ENCODE measurements at places on chromosomes 2 and 18. TPM values are rescaled to one million over a fixed set of nuclear protein-coding genes. Genes with fewer than 3 reads are reported as not detected.

TMEM198 gene
- polyA plus RNA-seq: 2.2 TPM

CHRNG gene
- polyA plus RNA-seq: not detected

- DNase-seq: peak; percentile 74
- H3K36me3 ChIP-seq: no peaks in the 10 kb centered on the region
- H3K27me3 ChIP-seq: no peaks in the 10 kb centered on the region
- H3K27ac ChIP-seq: peak overlapping the region; percentile 52
- no peak overlapping the region for H3K4me3 ChIP-seq
- H3K4me1 ChIP-seq: peaks cover 6% of the 10 kb centered on the region
Measured at GRCh38 chr2:62304429-62305417, 108.8 kb downstream of the B3GNT2 start.

DNA sequence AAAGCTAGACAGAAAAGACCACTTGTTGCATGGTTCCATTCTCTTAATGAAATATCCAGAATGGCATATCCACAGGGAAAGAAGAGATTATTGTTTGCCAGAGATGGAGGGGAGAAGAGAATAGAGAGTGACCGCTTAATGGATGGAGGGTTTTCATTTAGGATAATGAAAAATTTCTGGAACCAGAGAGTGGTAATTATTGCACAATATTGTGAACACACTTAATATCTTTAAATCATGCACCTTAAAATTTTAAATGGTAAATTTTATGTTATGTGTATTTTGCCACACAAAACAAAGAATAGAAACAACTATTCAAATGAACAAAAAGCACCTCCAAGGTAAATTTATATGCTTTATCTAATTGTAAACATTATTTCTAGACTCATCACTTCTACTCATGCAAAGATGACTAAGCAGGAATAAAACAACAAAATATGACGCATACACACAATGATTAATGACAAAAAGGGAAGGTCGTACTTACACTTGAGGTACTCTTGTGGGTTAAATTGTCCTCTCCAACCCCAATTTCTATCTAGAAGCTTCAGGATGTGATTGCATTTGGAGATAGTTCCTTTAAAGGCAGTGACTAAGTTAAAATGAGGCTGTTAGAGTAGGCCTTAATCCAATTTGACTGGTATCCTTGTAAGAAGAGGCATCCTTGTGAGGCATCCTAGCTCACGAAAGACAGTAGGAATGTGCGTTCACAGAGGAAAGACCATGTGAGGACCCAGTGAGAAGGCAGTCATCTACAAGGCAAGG, 18.7 kb upstream of the DHRS9 start:
- H3K4me1 ChIP-seq: no peaks in the 10 kb centered on the region
- H3K4me3 ChIP-seq: no peak overlapping the region
- no peak overlapping the region for H3K27ac ChIP-seq
- no peak for DNase-seq
- H3K36me3 ChIP-seq: no peaks in the 10 kb centered on the region
- H3K27me3 ChIP-seq: no peaks in the 10 kb centered on the region

NTSR2 gene
- not detected for polyA plus RNA-seq

GRCh38 chr18:30915336-30915988, 127.1 kb downstream of the DSC3 start:
- no peaks in the 10 kb centered on the region for H3K27me3 ChIP-seq
- DNase-seq: no peak
- H3K27ac ChIP-seq: no peak overlapping the region
- no peaks in the 10 kb centered on the region for H3K36me3 ChIP-seq
- H3K4me3 ChIP-seq: no peak overlapping the region
- H3K4me1 ChIP-seq: no peaks in the 10 kb centered on the region

HK2 gene
- 31.5 TPM for polyA plus RNA-seq

MARCO gene
- polyA plus RNA-seq: 6.0 TPM

RGPD4 gene
- not detected for polyA plus RNA-seq

- H3K27me3 ChIP-seq: no peaks in the 10 kb centered on the region
- no peaks in the 10 kb centered on the region for H3K4me1 ChIP-seq
- H3K4me3 ChIP-seq: no peak overlapping the region
- peak; percentile 27 for DNase-seq
Measured at GRCh38 chr2:204900910-204901309, 355.6 kb downstream of the PARD3B start.

ALPI gene
- polyA plus RNA-seq: not detected

PDE11A gene
- polyA plus RNA-seq: 0.24 TPM

PTPN2 gene
- polyA plus RNA-seq: 11.7 TPM

TNS1 gene
- polyA plus RNA-seq: 339 TPM

GRCh38 chr2:173357346-173357745, 2.7 kb downstream of the CDCA7 start:
- H3K4me1 ChIP-seq: no peaks in the 10 kb centered on the region
- H3K36me3 ChIP-seq: no peaks in the 10 kb centered on the region
- H3K27ac ChIP-seq: no peak overlapping the region

TRIM54 gene
- polyA plus RNA-seq: 324 TPM

DNA sequence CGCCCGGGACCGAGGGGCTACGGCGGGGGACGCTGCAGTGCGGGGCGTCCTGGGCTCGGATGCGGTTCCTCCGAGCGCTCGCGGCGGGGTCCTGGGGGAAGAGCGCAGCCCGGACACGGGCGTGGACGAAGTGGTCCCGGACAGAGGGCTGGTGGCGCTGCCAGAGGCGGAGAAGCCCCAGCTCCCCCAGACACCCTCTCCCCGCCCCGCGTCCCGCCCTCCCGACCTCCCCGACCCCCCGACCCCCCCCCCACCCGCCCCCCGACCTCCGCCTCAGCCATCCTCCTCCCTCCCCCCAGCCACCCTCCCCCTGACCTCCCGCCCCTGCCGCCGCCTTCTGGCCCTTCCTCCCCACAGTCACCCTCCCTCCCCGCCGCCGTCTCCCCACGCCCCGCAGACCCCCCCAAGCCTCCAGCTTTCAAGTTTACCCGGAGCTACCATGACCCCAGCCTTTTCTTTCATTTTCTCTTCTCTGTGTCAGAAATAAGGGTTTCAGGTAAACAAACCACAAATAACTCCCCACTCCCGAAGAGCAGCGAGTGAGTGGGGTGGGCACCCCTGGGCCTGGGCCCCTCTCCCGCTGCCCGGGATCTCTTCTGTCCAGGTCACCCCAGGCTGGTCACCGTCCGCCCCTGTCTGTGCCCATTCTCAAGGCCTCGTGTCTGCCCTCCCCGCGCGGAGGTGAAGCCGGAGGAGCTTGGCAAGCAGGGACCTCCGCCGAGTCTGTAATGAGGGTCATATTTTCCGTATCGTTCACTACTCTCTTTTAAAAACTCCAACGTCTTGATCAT, 5.1 kb downstream of the NFATC1 start:
- H3K4me1 ChIP-seq: peaks cover 25% of the 10 kb centered on the region
- no peak for DNase-seq
- H3K27ac ChIP-seq: peak overlapping the region; percentile 69
- no peaks in the 10 kb centered on the region for H3K27me3 ChIP-seq

DNA sequence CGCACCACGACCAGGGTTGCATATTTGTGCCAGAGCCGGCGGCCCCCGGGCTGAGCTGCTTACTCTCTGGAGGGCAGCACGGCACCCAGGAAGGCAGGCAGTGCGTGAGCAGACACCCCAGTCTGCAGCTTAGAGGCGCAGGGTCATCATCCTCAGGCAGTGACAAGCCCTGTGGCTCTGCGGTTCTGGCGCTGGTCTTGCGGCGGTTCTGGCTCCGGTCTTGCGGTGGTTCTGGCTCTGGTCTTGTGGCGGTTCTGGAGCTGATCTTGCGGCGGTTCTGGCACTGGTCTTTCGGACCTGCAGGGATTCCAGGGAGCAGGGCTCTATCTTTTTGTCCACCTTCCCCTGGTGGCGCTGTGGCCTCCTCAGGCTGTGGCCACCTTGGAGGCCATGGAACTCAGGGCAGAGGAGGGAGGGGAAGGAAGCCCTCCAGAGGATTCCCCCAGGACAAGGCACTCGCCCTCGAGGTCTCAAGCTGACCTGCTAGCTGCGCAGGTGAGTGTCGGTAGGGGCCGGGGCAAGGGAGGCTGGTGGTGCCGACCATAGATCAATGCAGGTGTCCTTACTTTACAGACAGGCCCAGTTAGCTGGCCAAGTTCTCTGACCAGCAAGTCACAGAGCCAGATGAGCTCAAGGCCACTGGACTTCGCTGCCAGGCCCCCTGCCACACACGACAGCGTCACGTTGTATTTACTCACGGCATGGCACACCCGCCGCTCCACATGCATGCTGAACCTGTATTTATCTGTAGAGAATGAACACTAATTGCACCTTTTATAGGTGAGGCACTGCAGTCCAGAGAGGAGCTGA, 14.9 kb downstream of the ESPNL start:
- DNase-seq: no peak
- H3K36me3 ChIP-seq: no peaks in the 10 kb centered on the region
- H3K27ac ChIP-seq: no peak overlapping the region
- H3K4me1 ChIP-seq: no peaks in the 10 kb centered on the region
- peaks cover 9% of the 10 kb centered on the region for H3K27me3 ChIP-seq

GRCh38 chr18:12278215-12278671, 24.1 kb downstream of the CIDEA start:
- no peak for DNase-seq
- peaks cover 24% of the 10 kb centered on the region for H3K4me1 ChIP-seq
- H3K4me3 ChIP-seq: peak overlapping the region; percentile 46
- H3K36me3 ChIP-seq: no peaks in the 10 kb centered on the region

DNA sequence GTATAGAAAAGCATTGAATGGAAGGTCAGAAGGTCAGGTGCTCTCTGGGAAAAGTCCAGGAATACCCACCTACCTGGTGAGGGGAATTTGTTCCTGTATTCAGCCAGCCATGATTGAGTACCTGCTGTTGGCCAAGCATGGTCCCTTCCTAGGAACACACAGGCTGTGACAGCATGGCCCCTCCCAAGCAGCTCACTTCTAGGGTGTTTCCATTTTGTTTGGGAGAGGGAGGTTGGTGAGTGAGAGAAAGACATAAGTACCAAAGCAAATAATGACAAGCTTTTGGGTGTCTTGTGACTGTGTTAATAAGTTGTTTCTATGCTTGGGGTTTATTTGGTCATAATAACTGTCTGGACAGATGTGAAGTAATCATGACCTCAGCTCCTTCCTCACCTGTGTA, 46.3 kb downstream of the CABLES1 start:
- DNase-seq: no peak
- H3K36me3 ChIP-seq: no peaks in the 10 kb centered on the region
- H3K27me3 ChIP-seq: no peaks in the 10 kb centered on the region

DNA sequence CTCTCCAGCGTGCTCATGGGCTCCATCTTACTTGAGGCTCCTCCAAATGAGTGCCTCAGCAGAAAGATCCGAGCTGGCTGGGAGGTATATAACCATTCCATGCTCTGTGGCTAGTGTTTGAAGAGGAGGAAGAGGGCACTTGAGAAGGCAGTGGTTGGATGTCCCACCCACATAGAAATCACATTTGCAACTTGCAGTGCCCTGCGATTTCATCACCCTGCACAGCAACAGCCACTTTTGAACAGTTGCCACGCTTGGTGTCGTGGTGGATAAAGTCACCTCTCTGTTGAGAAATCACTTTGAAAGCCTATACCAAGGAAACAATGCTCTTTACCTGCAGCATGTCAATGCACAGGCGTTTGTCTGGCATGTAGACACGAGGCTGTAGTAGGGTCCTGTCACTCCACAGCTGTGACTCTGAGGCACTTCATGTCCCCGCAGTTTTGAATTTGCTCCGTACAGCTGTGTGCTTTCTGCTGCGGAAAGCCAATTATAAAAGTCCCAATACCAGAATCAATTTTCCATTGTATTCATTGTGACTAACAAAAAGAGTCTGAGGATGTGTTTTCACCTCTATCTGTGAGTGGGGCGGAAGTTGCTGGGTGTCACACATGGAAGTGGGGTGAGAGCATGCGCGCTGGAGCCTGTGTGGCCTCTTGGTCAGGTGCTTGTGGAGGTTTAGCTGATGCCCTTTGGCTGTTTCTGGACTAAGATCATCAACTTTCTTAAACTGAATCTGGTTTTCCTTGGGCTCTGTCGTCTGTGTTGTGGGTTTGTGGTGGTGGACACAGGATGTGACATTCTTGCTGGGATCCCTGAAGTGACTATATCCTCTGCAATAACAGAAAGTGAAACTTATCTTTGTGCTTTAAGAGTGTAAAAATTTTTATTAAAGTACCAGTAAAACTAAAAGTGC, 2.8 kb downstream of the CNDP2 start:
- peak overlapping the region; percentile 28 for H3K4me3 ChIP-seq
- peaks cover 62% of the 10 kb centered on the region for H3K4me1 ChIP-seq
- peak; percentile 50 for DNase-seq
- H3K27me3 ChIP-seq: no peaks in the 10 kb centered on the region
- H3K27ac ChIP-seq: peak overlapping the region; percentile 67

DNA sequence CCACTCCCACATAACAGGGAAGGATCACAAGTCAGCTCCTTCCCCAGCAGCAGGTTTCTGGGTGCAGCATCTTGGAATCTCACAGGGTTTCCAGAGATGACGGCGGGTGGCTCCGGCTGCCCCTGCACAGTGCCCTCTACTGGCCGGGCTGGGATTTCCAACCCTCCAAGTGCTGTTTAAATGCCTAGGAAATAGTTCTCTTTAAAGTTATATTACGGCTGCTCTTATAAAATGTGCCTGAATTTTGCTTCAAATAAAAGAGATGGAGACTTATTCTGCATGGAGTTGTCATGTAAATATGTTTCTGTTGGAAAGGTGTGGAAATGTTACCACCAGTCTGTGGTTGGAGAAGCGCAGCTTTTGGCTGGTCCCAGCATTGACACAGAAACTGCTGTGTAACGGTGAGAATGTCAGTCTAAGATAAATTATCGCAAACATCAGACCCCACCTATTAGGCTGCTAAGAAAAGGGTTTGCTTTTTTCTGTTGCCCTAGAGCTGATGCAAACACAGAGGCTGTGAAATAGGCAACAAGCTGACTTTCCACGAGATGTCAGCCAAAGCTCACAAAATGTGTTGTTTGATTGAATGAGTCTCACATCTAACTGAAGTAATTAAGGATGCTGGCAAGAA, 3.3 kb upstream of the HJURP start:
- H3K4me1 ChIP-seq: peaks cover 16% of the 10 kb centered on the region
- no peaks in the 10 kb centered on the region for H3K27me3 ChIP-seq
- no peak overlapping the region for H3K27ac ChIP-seq
- no peak overlapping the region for H3K4me3 ChIP-seq
- no peaks in the 10 kb centered on the region for H3K36me3 ChIP-seq

CCDC85A gene
- polyA plus RNA-seq: 1.6 TPM

SKOR2 gene
- polyA plus RNA-seq: not detected
